ENCODE measurements at places on chromosomes 5 and 9. TPM values are rescaled to one million over a fixed set of nuclear protein-coding genes. Genes with fewer than 3 reads are reported as not detected.

GRCh38 chr5:65290677-65291076, 191.0 kb downstream of the ADAMTS6 start:
- H3K4me1 ChIP-seq = no peaks in the 10 kb centered on the region
- H3K27ac ChIP-seq = no peak overlapping the region
- no peak overlapping the region for H3K4me3 ChIP-seq
- DNase-seq = no peak
- H3K36me3 ChIP-seq = no peaks in the 10 kb centered on the region

GRCh38 chr5:149419859-149420544, 40.9 kb upstream of the IL17B start:
- DNase-seq = no peak
- H3K27me3 ChIP-seq = no peaks in the 10 kb centered on the region

GRCh38 chr5:1430121-1430795, 15.0 kb downstream of the SLC6A3 start:
- no peak overlapping the region for H3K4me3 ChIP-seq
- H3K27ac ChIP-seq = no peak overlapping the region
- H3K27me3 ChIP-seq = no peaks in the 10 kb centered on the region
- no peak for DNase-seq

- H3K27ac ChIP-seq = peak overlapping the region; percentile 97
- H3K27me3 ChIP-seq = no peaks in the 10 kb centered on the region
- H3K36me3 ChIP-seq = peaks cover 49% of the 10 kb centered on the region
- H3K4me3 ChIP-seq = peak overlapping the region; percentile 26
- DNase-seq = peak; percentile 93
These were observed 29.4 kb downstream of the RHOBTB3 start for GRCh38 chr5:95760273-95761191.

DNA sequence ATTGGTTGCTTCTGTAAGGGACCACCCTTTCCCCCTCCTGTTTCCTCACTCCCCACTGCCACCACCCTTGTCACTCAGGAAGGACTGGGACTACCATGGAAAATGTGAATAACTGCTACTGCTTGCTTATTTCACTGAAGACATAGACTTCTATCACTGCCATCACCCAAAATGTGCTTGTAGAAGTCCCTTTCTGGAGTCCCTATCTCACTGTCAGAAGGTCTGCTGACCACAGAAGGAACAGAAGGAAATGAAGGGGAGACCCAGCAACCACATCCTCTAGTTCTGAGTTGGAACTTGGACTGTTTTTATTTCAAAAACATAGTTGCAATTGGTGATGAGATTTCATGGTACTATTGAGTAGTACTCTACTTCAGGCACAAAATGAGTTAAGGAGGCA, 122.5 kb downstream of the NPR3 start:
- no peaks in the 10 kb centered on the region for H3K27me3 ChIP-seq
- no peak overlapping the region for H3K4me3 ChIP-seq
- DNase-seq = no peak
- peaks cover 17% of the 10 kb centered on the region for H3K4me1 ChIP-seq
- H3K27ac ChIP-seq = no peak overlapping the region

DNA sequence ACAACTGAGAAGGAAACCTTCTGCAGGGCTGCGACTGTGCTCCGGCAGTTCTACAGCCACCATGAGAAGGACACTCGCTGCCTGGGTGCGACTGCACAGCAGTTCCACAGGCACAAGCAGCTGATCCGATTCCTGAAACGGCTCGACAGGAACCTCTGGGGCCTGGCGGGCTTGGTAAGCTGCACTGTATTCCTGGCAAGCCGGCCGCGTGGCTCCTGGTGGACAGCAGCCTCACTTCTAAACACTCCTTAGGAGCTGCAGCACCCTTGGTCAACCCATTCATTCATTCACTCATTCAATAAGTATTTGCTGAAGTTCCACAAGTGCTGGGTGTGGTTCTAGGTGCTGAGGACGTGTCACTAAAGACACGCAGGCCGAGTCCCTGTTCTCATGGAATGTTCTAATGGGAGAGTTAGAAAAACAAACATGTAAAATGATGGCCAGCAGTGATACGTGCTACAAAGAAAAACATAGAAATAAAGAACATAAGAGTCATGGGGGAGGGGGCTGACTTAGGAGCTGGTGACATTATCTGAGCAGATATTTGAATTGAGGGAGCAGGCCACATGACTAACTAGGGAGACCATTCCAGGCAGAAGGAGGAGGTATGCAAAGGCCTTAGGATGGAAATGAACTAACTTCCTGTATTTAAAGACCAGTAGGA, 6.1 kb downstream of the IL4 start:
- peaks cover 39% of the 10 kb centered on the region for H3K4me1 ChIP-seq
- H3K27me3 ChIP-seq = no peaks in the 10 kb centered on the region
- H3K4me3 ChIP-seq = no peak overlapping the region
- H3K27ac ChIP-seq = peak overlapping the region; percentile 6
- DNase-seq = peak; percentile 77

- H3K27me3 ChIP-seq = no peaks in the 10 kb centered on the region
- peak overlapping the region; percentile 92 for H3K27ac ChIP-seq
- peak; percentile 99 for DNase-seq
- H3K4me3 ChIP-seq = no peak overlapping the region
- peaks cover 45% of the 10 kb centered on the region for H3K4me1 ChIP-seq
These were observed 132.5 kb downstream of the HSD17B3 start for GRCh38 chr9:96169484-96169883.

DNA sequence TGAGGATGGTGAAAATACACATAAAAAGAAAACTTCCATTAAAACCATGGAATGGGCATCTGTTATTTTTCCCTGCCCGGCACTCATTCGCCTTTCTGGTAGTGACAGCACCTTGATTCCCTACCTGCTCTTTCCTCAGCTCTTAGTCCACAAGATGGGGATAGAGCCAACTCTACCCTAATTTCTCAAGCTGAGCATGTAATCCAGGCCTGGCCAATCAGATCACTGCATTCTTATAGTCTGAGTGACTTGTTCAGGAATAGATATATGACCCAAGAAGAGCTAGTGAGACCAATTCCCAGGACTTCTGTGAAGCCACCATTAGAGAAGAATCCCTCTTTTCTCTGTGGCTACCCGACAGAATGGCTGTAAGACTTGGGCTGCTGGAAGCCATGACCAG, 58.1 kb downstream of the TSSK1B start:
- H3K36me3 ChIP-seq = no peaks in the 10 kb centered on the region
- no peaks in the 10 kb centered on the region for H3K27me3 ChIP-seq
- DNase-seq = no peak
- no peak overlapping the region for H3K4me3 ChIP-seq
- H3K27ac ChIP-seq = no peak overlapping the region

DNA sequence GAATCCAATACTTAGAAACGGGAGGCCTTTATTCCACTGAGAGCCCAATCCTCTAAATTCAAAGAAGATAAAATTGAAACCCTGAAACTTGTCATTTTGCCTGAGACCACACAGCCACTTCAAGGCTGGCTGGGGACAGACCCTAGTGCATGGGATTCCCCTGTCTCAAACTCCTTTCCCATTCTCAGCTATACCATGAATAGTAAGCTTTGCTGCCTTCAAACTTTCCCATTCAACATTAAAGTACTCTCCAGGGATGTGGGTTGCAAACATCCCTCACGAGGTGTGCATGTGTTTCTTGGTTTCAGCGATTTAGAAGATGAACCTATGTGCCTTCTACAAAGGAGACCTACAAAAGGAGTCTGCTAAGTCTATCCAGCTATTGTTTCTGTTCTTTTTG, 64.6 kb downstream of the GABRB2 start:
- DNase-seq = no peak
- no peaks in the 10 kb centered on the region for H3K27me3 ChIP-seq
- no peaks in the 10 kb centered on the region for H3K36me3 ChIP-seq
- H3K4me3 ChIP-seq = no peak overlapping the region
- no peaks in the 10 kb centered on the region for H3K4me1 ChIP-seq

DNA sequence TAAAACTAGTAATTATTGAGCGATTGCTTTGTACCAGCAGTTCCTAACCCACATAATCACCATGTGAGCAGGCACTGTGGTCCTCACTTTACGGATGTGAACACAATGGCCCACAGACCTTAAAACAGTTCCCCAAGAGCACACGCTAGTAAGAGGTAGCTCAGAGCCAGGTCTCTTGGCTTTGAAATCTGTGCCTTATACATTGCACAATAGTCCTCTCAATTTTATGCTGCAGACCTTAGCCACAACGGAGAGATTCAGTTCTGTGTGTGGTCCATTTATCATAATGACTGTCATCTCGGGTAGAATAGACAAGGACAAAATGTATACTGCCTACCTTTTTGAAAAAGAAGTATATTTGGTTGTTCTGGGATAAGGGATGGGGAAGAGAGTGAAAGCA, 289.0 kb upstream of the ANKRD55 start:
- H3K36me3 ChIP-seq = no peaks in the 10 kb centered on the region
- no peaks in the 10 kb centered on the region for H3K27me3 ChIP-seq
- H3K4me1 ChIP-seq = peaks cover 12% of the 10 kb centered on the region
- no peak for DNase-seq
- H3K4me3 ChIP-seq = no peak overlapping the region
- no peak overlapping the region for H3K27ac ChIP-seq

- H3K4me3 ChIP-seq = no peak overlapping the region
- no peak for DNase-seq
These were observed 70.4 kb downstream of the SPRY4 start for GRCh38 chr5:142254431-142254830.

DNA sequence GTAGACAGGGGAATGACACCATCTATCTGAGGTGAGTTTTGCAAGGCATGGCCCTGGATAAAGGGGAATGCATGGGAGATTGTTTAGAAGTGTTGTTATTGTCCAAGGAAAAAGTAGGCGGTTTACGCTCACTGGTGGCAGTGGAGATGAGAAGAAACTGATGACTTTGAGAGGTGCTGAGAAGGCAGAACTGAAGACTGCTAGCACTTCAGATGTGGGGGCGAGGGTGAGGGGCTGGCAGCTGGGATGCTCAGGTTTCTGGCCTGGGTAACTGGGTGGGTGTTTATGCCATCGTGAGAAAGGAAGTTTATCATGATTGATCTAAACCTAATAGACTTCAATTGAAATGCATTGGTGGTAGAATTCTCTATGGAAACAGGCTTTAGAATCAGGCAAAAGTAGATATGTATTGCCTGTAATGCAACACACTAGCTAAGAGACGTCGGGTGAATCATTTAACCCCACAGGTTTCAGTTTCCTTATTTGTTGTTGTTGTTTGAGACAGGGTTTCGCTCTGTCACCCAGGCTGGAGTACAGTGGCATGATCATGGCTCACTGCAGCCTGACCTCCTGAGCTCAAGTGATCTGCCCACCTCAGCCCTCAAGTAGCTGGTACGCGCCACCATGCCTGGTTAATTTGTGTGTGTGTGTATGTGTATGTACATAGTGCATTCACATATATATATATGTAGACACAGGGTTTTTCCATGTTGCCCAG, 123.5 kb downstream of the SLC24A2 start:
- no peak for DNase-seq
- H3K4me1 ChIP-seq = no peaks in the 10 kb centered on the region
- H3K4me3 ChIP-seq = no peak overlapping the region

- H3K36me3 ChIP-seq = no peaks in the 10 kb centered on the region
- H3K27ac ChIP-seq = peak overlapping the region; percentile 80
- no peak overlapping the region for H3K4me3 ChIP-seq
- H3K4me1 ChIP-seq = peaks cover 89% of the 10 kb centered on the region
These were observed 103.0 kb upstream of the ERCC6L2 start for GRCh38 chr9:95772320-95773052.

DNA sequence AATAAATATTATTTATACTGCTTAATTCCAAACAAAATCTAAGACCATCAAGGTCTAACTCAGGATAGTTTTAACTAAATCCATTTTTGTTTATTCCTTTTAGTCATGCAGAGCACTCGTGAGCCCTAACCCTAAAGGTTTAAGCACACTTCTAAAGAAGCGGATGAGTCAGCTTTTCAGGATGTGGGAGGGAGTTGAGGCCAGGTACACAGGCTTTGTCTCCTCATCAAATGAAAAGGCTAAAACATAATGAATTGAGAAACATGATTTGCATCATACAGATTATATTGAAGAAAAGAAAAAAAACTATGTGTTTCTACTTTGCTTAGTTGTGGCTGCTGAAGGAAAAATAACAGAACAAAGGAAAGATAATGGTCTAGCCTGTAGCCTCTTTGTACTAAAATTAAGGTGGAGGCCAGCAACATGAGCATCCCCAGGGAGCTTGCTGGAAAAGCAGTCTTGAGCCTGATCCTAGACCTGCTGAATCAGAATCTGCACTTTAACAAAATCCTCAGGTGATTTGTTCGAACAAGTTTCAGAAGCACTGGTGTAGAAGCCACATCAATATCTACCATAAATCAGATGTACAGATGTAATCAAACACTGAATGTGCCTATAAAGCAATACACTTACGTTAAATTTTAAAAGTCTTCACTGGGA, 21.1 kb upstream of the ISCA1 start:
- no peaks in the 10 kb centered on the region for H3K27me3 ChIP-seq
- peaks cover 13% of the 10 kb centered on the region for H3K4me1 ChIP-seq
- DNase-seq = no peak
- peaks cover 96% of the 10 kb centered on the region for H3K36me3 ChIP-seq

GRCh38 chr9:37004424-37004935, 29.6 kb downstream of the PAX5 start:
- DNase-seq = no peak
- no peaks in the 10 kb centered on the region for H3K36me3 ChIP-seq
- H3K4me1 ChIP-seq = no peaks in the 10 kb centered on the region

GRCh38 chr5:100772548-100772947, 130.5 kb downstream of the ST8SIA4 start:
- H3K27me3 ChIP-seq = no peaks in the 10 kb centered on the region
- H3K36me3 ChIP-seq = no peaks in the 10 kb centered on the region
- peaks cover 12% of the 10 kb centered on the region for H3K4me1 ChIP-seq
- no peak overlapping the region for H3K27ac ChIP-seq

DNA sequence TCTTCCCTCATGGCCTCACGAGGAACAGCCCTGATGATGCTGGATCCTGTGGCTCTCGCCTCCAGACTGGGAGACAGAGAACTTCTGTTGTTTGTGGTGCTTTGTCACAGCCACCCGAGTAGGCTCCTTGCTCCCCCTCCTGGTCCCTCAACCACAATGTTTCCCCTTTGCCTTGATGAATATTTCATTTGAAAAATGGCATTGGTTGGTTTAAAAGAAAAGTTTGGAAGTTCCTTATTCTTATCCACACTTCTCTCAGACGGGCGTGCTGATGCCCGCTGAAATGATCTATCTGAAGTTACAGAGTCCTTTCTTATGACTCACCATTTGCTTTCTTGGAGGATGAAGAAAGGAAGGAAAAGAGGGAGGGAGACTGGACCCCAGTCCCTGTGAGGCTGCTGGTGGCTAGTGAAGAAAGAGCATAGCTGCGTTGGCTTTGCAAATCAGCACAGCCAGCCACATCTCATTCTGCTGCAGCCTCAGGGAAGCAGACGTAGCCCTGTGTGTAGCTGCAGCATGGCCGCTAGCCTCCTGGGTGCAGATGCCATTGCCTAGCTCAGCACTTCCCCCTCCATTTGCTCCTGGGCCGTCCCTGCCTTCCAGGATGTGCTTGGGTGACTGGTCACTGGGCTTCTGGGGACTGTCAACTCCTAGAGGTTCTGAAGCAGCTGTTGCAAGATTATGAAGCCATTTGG, 185.9 kb downstream of the ERCC6L2 start:
- no peak overlapping the region for H3K4me3 ChIP-seq
- peak; percentile 93 for DNase-seq
- no peaks in the 10 kb centered on the region for H3K36me3 ChIP-seq
- H3K27me3 ChIP-seq = no peaks in the 10 kb centered on the region

Gene LVRN
- total RNA-seq = 0.74 TPM

Gene PCSK1
- not detected for total RNA-seq

Gene TEK
- 4.0 TPM for total RNA-seq

Gene SERF1A
- 5.9 TPM for total RNA-seq
